Aorta (tissue), 5 donors: ENCODE measurements at places on chromosomes 12 and 14.

GRCh38 chr12:21992823-21993222, 51.6 kb upstream of the ABCC9 start:
- no peak for DNase-seq

DNA sequence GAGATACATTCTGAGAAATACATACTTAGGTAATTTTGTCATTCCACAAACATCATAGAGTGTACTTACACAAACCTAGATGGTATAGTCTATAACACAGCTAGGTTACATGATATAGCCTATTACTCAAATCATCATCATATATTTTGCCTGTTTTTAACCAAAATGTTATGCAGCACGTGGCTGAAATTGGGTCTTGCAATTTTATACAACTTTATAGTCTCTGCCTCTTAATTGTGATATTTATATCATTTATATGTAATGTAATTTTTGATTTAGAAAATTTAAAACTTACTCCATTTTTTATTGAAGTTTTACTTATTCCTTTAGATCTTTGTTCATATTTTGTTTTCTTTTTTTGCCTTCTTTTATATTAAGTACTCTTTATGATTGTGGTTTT, 350.7 kb upstream of the DCN start:
- DNase-seq, result no peak

- DNase-seq, result no peak
Observed at GRCh38 chr14:75647640-75648039, 13.0 kb downstream of the ERG28 start.

GRCh38 chr14:92926931-92927330, 4.0 kb downstream of the CHGA start:
- DNase-seq, result no peak

- no peak for DNase-seq
Observed at GRCh38 chr12:54859502-54859901, 5.2 kb downstream of the MUCL1 start.

DNA sequence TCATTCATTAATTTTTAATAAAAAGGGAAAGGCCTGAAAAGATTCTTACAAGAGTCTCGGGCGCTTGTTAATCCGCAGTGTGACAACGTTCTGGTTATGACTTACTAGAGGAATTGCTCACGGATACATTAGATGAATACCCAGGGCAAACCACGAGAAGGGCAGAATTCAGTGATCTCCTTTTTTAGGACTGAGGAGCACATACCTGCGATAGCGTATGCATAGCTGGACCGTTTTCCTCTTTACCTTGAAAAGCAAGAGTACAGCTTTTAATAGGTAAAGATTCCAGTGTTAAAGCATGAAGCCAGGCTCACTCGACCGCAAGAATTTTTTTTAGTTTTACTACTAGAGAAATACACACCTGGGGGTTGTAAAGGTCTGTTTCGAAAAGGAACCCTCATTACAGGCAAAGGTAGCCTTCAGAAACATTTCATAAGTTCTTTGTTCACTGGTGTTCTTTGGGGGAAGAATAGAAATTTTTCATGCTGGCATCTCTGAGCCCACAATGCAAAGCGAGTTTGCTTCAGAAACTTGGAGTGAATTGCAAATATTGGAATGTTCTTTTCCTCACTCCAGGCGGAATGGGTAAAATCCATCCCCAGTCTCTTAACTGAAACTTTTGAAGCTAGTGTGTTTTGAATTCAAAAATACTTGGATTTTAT, 953 bp downstream of the MAPK1IP1L start:
- DNase-seq, result no peak
